Hepatic stellate cell (primary cell): ENCODE measurements at places on chromosomes 3 and 15.

GRCh38 chr3:102691507-102691906 is 256.7 kb downstream of the ZPLD1 start:
- DNase-seq = no peak

DNA sequence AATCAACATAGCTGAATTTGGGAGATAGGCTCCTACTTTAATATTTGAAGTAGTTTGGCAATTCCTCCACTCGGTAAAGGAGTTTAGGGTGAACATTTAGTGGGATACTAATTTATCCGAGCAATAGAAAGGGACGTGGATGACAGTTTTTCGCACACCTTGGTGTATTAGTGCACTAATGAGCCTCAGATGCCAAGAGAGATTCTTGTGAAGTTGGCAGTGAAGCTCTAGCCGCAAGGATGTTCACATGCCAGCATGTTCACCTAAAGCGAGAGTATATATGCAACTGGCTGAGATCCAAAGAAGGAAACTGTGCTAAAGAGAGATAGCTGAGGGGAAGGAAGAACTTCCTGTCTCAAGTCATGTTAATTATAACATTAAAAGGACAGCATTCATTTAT is 58.5 kb downstream of the TGFBR2 start:
- DNase-seq = no peak

DNA sequence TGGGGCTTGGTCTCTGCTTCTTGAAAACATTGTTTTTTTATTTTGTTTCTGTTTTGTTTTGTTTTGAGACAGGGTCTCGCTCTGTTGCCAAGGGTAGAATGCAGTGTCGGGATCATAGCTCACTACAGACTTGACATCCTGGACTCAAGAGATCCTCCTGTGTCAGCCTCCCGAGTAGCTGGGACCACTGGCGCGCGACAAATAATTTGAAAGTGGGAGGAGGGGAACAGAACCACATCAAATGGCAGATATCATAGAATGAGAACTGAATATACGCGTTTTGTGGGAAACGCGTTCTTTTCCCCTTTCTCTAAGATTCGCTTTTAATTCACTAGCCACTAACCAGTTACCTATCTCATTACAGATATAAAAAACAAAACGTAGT is 641 bp upstream of the VPS13C start:
- no peak for DNase-seq

- no peak for DNase-seq
Measured at GRCh38 chr3:73787620-73788019, 162.9 kb upstream of the PDZRN3 start.

DNA sequence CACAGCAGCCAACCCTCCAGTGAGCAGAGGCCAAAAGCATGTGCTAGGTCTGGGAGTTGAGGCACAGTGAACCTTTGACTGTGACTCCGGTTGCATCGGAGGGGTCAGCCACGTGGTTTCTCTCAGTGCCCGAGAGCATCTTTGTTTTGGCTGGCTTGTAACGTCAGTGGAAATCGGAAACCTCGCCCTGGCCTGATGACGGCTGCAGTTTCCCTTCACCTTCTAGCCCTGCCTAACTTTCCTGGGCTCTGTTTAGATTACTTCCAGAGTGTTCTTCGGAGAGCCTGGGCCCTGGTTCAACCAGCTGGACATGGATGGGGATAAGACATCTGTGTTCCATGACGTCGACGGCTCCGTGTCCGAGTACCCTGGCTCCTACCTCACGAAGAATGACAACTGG is 56.6 kb downstream of the MESD start:
- DNase-seq = no peak

- peak; percentile 94 for DNase-seq
Measured at GRCh38 chr3:49689046-49689907, at the start of the genes MST1 and RNF123. Gene MST1, minus strand, starts transcription at chr3:49689474. Its CDS starts 783 bp downstream, at chr3:49688691. Gene RNF123, plus strand, starts transcription at chr3:49689557. Its CDS starts 1,609 bp downstream, at chr3:49691166.

DNA sequence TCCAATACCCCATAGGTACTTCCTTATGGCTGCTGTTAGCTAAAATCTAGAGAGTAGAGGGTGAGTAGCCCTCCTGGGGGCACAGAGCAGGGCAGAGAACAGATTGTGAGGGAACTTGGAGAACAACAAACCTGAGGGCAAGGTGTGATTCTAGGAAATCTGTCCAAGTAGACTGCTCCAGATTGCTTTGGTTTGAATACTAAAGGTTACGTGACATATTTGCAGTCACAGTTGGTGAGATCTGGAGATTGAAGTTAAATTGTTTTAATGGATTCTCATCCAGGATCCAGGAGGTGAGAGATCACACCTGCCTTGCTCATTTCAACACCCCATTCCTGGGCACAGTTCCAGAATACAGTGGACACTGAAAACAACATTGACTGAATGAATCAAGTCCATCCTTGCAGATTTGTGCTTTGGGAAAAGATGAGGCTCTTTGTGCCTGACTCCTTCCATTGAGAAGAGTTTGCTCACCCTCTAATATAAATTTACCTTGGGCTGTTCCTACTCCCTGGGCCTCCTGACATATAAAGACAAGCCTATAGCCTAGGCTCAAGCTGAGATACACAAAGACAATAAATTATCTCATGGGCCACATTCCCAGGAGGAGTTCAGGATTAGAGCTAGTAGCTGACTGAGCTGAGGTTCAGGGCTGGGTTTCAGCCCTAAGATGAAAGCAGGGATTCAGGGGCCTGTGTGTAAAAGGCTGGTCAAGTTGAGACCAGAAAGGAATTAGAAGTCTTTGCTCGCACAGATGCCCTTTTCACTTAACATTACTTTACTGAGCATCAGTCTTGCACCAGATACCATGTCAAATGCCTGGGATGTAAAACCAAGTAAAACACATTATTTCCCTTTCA is 400.9 kb upstream of the MCTP2 start:
- no peak for DNase-seq

GRCh38 chr3:42901073-42901415 is 4.9 kb upstream of the ZNF662 start:
- no peak for DNase-seq

DNA sequence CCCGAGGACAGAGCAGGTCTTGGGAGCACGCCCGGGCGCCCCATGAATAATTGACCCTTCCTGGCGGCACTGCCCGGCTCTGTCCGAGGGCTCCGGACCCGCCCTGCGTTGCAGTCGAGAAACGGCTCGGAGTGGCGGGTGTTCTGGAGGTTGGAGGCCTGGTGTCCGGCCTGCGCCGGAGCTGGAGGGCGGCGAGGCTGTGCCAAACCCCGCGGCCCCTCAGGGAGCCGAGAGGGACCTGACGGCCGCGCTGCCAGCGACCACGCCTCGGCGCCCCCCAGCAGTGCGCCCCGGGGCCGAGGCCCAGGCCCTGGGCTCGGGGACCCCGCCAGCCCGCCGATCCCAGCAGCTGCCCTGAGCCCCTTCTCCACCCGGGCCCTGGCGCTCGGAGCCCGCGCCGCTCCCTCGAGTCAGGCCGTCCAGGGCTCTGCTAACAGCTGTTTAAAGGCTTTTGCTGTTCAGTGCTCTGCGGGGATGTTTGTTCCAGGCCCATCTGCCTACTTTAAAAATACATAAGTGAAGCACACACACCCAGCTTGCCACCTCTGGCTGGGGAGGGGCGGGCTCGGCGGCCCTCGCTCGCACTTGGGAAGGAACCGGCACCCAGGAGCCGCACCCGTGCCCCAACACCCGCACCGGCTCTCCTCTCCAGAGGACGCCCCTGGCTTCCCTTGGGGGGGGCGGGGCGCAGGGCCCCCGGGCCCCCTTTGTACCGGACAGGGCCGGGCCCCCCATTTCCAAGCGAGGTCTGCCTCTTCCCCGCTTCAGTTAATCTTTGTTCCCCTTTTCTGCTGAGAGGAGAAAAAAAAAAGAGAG is 730 bp upstream of the ZNF710 start:
- DNase-seq = peak; percentile 38

DNA sequence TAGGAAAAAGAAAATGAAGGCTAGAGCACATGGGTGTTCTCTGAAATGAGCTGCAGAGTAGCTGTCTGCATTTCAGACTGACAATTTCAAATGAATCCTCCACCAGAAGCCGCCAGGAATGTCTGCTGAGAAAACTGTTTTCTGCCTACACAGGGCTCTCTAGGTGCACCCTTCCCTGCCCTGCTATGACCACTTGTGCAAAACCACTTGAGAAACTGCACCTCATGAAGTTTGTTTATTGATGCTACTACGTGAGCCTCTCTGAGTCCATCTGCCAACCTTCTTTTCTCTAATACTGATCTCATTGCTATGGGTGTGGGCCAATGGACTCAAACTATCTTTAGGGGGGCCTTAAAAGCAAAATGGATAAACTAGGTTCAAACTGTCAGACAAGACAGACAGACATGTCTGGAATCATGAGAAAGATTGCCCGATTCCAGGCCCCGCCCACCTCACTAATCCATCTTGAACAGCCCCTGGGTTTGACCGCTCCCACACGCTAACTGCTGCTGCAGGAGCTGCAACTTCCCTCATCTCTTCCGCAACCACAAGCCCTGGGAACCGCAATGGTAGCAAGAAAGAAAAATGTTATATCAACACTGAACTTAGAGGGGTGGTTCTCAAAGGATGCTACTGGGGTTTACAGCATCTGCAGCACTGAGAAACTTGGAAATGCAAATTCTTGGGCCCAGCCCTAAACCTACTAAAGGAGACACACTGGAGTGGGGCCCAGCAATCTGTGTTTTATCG is 9.0 kb upstream of the CD47 start:
- no peak for DNase-seq

- peak; percentile 79 for DNase-seq
Measured at GRCh38 chr3:52446631-52447511, 2.0 kb upstream of the SEMA3G start.

- no peak for DNase-seq
Measured at GRCh38 chr3:31341130-31341529, 191.6 kb upstream of the STT3B start.

GRCh38 chr3:128590948-128591347 is 59.7 kb downstream of the RPN1 start:
- no peak for DNase-seq
